Fibroblast of skin of left biceps (primary cell): ENCODE measurements at places on chromosomes 4 and X.

GRCh38 chr4:25065932-25066590 lies 35.3 kb upstream of the LGI2 start:
- DNase-seq: no peak

- no peak for DNase-seq
Measured at GRCh38 chrX:16063141-16063540, 60.2 kb upstream of the GRPR start.

- DNase-seq: no peak
Measured at GRCh38 chr4:39976945-39977488, 694 bp downstream of the PDS5A start.

- no peak for DNase-seq
Measured at GRCh38 chr4:170529748-170530722, 440.3 kb upstream of the AADAT start.

GRCh38 chrX:46577221-46578005 lies 3.8 kb downstream of the CHST7 start:
- DNase-seq: no peak

GRCh38 chrX:11967986-11968869 lies 170.0 kb upstream of the FRMPD4 start:
- DNase-seq: no peak

DNA sequence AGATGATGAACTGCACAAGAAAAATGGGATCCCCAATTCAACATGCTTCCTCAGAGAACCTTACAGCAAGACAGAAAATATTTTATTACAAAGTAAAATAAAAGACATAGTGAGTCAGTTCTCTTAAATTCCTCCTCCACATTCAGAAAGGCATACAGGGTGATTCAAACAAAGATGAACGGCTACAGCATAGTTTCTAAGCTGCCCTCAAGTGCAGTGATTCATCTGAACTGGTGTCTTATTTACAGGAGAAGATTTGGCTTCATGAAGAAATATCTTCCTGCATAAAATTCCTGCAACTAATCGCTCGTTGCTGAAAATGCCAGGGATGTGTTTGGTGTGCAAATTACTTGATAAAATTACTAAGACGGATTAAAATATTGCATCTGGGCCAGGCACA lies 103.6 kb downstream of the PRKX start:
- DNase-seq: peak; percentile 67
